ENCODE measurements at places on chromosomes 7 and 10.

- DNase-seq: no peak
Observed at GRCh38 chr10:103493916-103494877, 692 bp downstream of the NEURL1 start.

- DNase-seq: peak; percentile 66
Observed at GRCh38 chr7:128883622-128884448, 21.2 kb downstream of the ATP6V1F start.

- no peak for DNase-seq
Observed at GRCh38 chr7:70669854-70670253, 462.1 kb upstream of the GALNT17 start.

DNA sequence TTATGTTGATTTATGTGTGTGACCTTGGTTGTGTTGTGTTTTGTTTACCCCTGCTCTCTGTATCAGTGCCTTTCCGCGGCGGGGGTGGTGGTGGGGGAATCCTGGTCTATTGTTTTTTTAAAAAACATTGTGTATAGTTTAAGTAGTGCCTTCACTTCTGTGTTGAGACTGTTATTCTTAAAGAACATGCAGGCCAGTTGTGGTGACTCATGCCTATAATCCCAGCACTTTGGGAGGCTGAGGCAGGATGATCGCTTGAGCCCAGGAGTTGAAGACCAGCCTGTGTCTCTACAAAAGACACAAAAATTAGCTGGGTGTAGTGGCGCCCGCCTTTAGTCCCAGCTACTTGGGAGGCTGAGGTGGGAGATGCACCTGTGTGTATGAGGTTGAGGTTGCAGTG is 429.0 kb upstream of the LRGUK start:
- DNase-seq: no peak

DNA sequence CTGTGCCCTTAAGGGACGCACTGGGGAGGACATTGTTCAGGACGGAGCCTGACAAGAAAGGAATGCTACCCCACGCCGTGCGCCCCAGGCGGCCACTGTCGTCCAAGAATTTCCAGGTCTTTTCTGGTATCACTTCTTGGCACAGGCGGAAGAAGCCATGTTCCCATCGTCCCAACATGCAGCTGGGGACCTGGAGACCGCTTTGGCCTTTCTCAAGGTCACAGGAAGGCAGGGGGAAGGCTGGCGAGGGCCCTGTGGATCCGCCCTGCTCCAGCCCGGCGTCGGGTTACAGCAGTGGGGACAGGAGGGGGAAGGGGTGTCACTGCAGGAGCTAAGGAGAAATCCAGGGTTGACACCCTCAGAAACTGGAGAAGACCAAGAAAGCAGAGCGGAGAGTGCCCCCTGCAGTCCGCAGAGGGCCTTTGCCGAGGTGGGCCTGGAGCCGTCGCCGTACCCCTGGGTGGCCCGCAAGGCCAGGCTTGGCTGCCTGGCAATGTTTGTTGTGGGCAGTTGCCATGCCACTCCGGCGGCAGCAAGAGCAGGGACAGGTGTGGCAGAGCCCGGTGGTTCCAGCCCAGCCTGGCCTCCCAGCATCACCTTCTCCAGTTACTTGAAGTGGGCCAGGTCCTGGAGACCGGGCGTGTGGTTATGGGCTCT is 104.1 kb downstream of the LHPP start:
- peak; percentile 66 for DNase-seq
